ENCODE measurements at places on chromosomes 11 and 22.
A peak's percentile ranks its signal among the peaks of the same experiment; 100 is the strongest.

DNA sequence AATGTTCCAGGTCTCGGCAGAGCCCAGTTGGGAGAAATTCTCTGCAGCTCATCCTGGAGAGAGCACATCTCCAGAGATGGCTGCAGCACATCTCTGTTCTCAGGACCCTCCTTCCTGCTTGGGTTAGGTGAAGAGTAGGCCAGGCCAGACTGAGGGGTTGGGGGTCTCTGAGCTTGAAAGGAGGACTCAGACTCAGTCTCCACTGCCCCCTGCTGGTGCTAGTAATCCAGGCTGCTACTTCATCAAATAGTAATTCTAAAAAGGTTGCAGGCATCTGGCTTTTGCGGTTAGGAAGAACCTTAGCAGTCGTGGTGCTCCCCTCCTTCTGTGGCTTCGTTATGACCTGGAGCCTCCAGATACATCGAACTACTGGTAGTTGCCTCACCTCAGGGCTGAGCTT is 9.7 kb downstream of the TUB start:
- peak; percentile 72 for DNase-seq

DNA sequence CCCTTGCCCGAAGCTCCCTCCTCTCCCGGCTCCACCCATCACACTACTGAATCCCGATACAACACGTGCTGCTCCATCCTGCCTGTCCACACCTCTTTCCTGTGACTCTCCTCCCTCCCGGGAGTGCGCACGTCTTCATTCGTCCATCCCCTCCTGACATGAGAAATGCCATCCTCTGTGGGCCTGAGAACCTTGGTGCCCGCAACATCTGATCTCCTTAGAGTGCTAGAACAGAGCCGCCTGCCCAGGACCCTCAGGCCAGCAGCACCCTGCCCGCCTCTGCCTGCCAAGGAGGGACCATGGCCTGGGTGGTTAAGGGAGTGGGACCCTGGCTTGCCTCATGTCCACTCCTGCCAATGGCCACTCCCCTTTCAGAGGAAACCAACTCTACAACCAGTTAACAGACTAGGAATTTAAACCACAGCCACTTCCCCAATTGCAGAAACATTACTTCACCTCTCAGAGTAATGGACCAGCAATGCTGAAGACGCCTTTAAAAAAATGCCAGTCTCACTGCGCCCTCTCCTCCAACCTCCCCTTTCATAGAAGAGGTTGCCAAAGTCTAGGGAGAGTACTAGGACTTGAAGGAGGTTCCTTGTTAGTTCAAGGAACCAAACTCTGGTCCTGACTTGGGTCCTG is 466.3 kb downstream of the OPCML start:
- no peak for DNase-seq

GRCh38 chr11:13333456-13333957 is 55.9 kb downstream of the BMAL1 start:
- no peak for DNase-seq

DNA sequence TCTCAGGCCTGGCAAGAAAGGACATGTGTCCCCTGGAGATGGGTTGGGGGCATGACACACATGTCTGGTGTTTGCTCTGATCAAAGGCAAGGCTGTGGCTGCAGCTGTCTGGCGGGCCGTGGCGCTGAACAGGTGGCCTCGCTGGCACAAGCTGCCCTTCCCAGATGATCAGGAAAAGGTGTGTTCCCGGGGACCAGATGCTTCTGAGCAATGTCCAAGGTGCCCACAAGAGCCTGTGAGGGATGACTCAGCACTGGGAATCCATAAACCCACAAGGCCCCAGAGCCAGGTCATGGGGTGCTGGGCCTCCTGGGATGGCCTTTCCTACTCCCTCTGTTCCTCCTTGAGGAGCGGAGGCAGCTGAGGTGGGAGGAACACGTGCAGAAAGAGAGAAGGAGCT is 9.7 kb upstream of the LRP5 start:
- DNase-seq = no peak
